ENCODE measurements at places on chromosomes 2 and 18. TPM values are rescaled to one million over a fixed set of nuclear protein-coding genes. Genes with fewer than 3 reads are reported as not detected.

DNA sequence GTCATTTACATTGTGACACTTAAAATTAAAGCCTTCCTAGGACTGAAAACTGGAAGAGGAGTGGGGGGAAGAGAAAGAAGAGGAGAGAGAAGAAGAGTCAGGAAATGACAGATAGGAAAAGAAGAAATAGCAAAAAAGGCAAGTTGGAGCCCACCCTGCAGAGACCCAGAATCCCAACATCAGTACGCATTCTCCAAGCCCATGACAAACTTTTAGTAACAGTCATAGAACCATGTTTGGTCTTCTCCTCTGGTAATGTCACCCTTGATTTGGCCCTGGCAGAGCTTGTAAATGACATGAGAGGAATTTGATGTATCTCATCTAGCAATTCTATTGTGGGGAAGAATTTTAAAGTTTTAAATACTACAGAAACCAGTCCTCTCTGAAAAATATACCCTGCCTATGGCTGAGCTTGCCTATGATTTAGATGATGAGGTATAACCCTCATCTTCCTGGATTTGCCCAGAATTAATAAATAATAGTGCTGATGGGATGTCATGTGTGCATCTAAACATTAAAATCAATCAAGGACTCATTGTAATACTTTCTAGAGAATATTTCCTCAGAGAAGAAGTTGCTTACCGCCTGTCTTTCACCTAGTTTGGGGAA is 40.2 kb downstream of the APOB start:
- DNase-seq = no peak

DNA sequence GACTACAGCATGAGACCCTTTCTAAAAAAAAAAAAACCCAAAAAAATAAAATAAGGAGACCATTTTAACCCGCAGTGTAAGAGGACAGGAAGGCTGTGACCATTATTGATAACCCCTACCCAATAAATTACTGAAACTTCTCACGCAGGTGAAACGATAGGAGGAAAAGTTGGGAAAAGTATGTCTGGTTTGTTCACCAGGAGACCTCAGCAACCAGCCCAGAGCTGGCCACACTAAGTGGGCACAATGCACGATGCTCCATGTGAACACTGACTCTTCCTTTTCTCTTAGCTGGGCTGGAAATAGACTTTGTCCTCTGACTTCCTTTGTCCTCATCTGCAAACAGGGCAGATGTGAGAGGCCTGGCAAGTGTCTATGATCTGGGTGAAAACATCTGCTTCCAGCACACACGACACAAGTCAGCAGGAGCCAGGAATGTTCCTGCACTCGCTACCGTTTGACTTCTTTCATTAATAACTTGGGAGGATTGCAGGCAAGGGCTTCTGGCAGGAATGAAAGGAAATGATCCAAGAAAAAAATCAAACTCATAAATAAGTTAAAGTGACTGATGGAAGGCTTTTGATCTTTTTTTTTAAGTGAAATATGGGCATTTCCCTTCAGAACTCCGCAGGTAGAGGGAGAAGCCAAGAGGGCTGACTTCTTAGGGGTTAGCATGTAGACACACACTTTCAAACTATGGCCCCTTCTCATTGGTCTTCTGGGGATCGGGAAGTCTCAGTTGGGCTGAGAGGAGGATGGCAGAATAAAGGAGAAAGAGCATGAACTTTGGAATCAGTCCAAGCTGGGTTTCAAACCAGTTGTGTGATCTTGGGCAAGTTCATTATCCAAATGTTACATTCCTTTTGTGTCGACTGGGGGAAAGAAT is 137.4 kb upstream of the MYCN start:
- no peak for DNase-seq

DNA sequence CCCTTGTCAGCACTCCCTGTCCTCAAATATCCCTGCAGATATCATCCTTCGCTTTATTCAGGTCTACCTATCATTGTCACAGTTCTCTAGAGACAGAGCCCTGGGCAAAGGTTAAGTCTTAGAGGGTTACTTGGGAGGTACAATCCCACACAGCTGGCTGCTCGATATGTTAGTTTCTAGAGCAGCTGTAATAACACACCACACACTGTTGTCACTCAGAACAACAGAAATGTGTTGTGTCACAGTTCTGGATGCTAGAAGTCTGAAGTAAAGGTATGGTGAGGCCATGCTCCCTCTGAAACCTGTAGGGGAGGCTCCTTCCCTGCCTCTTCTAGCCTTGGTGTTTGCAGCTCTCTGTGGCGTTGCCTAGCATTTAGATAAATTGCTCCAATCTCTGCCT is 9.9 kb upstream of the RAPGEF4 start:
- no peak for DNase-seq

DNA sequence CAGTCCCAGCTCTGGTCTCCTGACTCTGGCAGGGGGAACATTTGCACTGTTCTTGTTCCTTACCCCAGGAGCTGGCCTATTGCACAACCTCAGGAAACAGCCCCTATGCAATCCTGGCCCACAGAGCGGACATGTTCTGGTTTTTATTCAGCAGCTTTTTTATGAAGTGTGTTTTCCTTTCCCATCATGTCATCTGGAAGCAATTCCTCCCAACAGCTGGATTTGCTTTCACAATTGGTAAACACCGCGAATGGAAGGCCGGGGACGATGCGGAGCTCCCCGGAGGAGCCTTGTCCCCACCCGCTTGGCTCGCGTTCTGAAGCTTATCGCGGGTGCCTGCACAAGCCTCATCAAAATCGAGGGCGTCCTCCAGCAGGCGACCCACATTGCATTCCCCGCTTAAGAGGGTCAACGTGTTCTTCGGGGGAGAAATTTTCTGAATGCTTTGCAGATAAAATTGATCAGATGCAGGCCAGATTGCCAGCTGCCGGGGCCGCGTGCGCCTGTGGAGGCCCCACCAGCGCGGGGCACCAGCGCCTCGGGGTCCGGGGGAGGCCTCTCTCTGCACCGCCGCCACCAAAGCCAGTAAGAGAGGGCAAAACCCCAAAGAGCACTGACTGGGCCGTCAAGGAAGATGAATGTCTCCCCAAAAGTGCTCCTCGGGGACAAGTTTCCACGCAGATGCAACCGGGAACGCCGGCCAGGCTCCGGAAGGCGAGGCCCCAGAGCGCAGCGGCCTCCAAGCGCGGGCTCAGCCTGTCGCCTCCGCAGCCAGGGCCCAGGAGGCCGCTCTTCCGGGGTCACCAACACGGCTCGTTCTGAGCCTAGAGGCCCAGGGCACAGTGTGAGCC is 60.3 kb upstream of the SP3 start:
- DNase-seq = no peak

DNA sequence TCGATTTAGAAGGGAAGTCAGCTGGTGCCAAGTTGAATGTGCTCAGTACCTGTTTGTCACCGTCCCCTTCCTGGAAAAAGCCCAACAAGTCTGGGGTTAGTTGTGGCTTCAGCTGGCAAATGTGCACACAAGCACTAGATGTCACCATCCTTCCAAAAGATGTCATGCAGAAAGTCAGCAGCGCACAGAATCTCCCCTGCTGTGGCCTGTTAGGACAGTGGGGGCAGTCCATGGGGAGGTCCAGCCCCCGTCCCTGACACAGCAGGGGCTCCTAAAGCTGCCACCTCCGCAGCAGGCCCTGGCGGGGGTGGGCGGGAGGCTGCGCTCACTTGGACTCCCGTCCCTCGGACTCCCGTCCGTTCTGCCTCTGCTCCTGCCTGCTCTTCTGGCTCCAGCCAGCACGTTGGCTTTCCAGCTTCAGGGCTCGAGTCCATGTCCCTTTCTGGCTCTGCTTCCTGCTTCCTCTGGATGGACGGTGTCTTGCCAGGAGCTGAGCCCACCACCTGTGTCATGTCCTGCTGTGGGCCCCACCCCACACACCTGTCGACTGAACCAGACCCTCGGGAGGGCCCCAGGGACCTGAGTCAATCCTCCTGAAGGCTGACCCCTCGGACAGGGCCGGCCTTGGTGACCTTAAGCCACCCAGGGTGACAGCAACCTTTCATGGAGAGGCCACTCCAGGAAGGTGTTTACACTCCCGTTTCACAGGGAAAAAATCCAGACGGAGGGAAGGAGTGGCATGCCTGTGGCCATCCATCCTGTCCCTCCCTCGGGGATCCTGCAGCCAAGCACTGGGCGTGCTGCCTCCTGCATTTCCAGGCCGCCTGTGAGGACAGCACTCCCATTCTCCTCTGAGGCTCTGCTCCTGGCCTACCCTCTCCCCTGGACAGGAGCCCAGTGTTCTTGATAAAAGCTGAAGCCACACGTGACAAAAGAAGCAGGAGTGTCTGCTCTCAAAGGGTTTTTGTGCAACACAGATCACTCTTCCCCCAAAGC is 8.5 kb downstream of the RAB17 start:
- DNase-seq = no peak

DNA sequence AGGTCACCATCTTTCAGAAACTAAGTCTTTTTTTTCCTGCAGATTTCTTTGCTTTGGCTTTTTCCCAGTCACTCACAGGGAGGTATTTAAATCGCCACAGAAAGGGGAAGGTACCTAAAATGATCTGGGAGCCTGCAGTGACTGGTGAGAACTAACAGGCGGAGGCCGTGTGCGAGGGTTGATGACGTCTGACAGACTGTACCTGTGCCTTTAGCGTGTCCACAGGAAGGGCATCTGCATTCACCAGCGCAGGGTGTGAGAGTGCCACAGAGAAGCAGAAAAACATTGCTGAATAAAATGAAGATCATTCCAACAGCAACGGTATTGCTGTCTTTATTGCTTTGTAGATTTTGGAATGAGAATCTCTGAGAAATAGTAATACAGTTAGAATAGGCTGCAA is 5.7 kb downstream of the CTDP1 start:
- no peak for DNase-seq

- DNase-seq = no peak
These were observed 716 bp upstream of the SLC39A10 start for GRCh38 chr2:195656161-195656858.

The LYPD6B gene
- total RNA-seq = not detected

GRCh38 chr2:105368759-105369408 is 30.0 kb downstream of the FHL2 start:
- no peak for DNase-seq

- DNase-seq = no peak
These were observed 12.1 kb downstream of the PTMA start for GRCh38 chr2:231720292-231720986.

The MRO gene
- total RNA-seq = not detected

All from activated T-helper 1 cell treated with anti-CD3 and anti-CD28 coated beads, Interleukin-12 subunit alpha, Interleukin-12 subunit beta, Interleukin-2, Interleukin-4 antibody, amounts not matched to agents 30 ng/mL and 10 ng/mL and 1 ng/mL, durations not matched to agents 14 hours and 24 hours and 36 hours (primary cell).